KBM-7 (cell line): ENCODE measurements at places on chromosomes 7 and 10.

DNA sequence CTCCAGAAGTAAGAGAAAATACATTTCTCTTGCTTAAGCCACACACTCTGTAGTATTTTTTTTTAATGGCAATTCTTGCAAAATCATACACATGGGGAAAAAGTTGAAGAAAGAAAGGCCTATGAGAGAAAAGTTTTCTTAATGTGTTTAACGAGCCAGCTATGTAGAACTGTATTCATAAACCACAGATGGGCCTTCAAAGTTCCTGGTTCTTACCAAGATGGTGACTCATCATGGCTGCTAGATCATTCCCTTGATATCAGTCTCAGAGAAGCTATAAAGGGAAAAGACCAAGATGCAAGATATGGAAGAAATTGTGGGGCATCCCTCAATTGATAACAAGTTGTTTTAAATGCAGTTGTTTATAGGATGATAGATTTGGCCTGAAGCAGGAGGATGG lies 992.7 kb upstream of the MBL2 start:
- no peak for DNase-seq

DNA sequence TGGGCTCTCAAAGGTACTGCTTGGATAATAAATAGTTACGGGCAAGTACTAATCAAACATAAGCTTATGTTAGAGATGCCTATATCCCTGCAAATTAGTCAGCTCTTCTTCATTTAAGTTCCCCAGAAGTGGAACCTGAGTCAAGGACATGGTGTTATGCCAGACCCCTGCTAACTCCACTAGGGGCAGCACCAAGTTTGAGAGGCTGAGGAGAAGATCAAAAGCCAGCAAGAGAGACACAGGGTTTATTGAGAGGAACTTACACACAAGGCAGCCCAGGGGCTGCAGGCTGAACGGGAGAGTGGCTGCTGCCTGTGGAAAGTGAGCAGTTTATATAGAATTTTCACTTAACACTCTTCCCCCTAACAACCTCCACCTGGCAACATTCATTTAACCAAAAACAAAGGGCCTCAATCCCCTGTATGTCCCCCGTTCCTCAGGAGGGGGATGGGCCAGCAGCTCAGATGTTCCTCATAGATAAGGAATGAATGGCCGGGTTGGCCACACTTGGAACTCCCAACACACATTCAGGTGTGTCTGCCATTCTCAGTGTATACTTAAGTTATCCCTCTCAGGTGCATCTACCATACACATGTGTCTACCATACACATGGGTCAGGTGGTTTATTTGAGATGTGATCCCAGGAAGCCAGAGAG lies 62.6 kb upstream of the GHITM start:
- peak; percentile 28 for DNase-seq

GRCh38 chr10:115857856-115858255 lies 415.1 kb downstream of the GFRA1 start:
- no peak for DNase-seq

- no peak for DNase-seq
Measured at GRCh38 chr7:92809397-92809759, 27.0 kb downstream of the CDK6 start.

GRCh38 chr7:44761207-44762161 lies 12.8 kb downstream of the ZMIZ2 start:
- no peak for DNase-seq

GRCh38 chr7:10315881-10316280 lies 657.8 kb upstream of the PHF14 start:
- no peak for DNase-seq

- DNase-seq, result no peak
Measured at GRCh38 chr10:105965141-105965540, 1199.4 kb downstream of the SORCS1 start.

DNA sequence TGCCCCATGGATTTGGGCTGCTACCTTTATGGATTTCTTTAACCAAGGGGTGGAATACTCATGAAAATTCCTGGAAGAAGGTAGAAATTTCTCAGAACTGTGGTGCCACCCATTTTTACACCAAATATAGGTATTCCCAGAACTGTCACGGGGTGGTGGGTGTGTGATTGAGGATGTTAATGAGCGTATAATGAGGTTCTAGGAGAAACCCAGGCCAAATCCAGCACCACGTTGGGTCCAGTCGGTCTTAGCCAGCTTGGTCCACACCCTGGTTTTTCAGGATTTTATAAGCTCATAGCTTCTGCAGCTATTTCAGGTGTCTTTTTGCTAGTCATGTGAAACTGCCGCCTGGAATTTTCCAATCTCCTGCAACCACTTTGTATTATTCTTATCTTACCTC lies 83.3 kb downstream of the HECW1 start:
- DNase-seq, result no peak

DNA sequence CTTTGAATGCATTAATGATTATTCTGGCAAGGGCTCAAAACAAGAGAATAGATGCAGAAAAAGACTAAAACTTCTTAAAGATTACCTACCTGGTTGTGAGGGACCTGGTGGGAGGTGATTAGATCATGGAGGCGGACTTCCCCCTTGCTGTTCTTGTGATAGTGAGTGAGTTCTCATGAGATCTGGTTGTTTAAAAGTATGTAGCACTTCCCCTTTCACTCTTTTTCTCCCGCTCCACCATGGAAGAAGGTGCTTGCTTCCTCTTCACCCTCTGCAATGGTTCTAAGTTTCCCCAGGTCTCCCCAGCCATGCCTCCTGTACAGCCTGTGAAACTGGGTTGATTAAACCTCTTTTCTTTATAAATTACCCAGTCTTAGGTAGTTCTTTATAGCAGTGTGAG lies 226.6 kb downstream of the ARHGAP12 start:
- DNase-seq, result peak; percentile 82

- no peak for DNase-seq
Measured at GRCh38 chr10:21060626-21061025, 163.5 kb upstream of the NEBL start.

DNA sequence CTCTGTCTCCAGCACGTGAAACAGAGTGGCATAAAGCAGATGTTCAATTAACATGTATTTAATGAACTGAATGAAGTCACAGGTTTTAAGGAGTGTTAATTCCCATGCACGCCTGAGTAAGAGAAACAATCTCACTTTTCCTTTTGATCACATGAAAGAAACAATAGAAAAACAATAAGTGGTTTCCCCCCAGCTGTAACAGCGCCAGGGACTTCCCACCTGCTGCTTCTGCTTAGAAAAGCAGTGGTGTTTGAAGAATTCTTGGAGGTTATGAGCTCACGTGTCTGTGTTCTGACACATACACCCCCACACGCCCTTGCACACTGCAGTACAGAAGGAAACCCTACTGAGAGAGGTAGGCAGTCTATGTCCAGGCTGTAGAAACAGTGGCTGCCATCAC lies 51.3 kb upstream of the FRMD4A start:
- no peak for DNase-seq

- DNase-seq, result no peak
Measured at GRCh38 chr7:16419859-16420258, 1.5 kb downstream of the CRPPA start.

GRCh38 chr7:99476107-99476506 lies 3.4 kb downstream of the ZNF789 start:
- no peak for DNase-seq

DNA sequence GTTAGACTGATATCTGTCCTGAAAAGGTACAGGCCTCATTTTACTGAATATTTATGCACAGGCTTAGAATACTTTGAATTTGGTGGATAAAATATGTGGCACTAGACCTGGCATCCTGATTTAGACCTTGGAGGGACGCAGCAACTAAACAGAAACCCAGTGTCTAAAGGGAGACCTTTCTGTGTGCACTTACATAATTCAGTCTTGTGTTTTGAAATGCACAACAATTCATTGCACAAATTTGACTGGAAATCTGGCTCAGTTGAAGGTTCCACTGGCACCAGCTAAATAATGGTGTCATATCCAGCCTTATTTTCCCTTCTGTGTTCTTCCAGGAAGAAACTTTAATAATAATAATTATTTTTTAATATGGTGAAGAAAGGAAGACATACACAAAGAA lies 142.1 kb downstream of the SND1 start:
- DNase-seq, result no peak

DNA sequence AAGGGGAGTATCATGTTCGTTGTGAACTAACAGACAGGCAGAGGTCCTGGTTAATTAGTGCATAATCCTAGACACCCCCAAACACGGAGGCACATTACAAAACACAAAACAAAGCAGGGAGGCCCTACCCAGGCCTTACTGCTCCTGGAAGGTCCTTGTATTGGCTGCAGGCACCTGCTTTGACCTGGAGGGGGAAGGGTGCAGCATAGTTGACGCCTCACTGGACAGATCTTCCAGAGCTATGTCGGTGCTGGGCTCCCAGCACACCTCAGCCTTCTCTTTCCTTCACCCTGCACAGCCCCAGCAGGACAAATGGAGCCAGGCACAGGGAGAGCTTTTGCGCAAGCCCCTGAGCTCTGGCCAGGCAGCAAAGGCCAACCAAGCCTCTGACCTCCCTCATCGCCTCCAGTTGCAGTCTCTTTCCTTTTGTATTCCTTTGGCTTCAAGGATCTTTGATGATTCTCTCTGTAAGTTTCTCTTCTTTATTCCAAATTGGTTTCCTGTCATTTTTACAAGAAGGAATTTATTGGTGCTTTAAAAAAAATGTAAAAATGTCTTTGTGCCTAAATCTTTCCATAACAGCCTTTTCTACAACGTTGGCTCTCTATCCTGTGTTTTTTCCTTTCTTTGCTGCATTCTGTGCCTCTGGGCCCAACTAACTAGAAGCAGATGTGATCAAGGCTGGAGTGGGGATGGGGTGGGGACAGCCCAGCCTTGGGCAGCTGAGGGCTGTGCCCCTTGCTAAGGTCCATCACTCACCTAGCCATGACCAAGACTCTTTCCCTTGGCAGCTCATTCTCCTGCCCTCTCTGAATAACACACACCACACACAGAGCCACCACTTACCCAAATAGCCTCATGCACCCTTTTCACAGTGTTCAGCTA lies 317.1 kb upstream of the NPVF start:
- no peak for DNase-seq

DNA sequence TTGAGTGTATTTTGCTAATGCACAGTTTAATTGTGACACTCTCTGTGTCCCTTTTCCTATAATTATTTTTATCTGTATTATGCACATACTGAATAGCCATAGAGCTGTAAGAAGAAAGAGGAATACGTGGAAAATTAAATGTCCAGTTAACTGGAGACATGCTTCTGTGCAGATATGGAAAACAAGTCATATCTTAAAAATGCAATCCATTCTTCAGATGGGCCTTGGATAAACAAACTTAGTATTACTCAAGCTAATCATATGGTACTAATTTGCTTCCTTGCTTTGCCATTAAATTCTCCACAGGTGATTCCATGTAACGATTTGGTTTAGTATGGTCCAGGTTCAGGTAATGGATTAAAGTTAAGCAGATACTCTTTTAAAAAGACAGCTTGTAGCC lies 201.2 kb upstream of the CELF2 start:
- no peak for DNase-seq

DNA sequence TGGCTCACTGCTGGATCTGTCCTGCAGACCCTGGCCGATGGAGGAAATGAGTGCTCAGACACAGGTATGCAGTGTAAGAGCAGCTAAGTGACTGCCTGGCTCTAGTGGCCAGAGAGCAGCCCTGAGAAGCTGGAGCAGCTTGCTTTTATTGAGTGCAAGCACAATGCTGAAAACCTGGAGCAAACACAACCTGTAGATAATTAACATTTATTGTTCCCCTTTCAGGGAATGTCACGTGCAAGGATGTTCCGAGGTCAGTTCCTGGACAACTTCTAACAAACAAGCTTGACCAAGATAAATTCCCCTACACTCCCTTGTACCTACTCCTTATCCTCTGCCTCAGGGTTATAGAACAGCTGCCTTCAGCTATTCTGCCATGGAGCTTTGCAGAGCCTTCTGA lies 31.3 kb downstream of the DDC start:
- no peak for DNase-seq

- no peak for DNase-seq
Measured at GRCh38 chr7:143905509-143905908, 3.5 kb upstream of the TCAF1 start.

- no peak for DNase-seq
Measured at GRCh38 chr10:44198780-44199097, 186.2 kb downstream of the CXCL12 start.

GRCh38 chr10:6537770-6538169 lies 42.3 kb downstream of the PRKCQ start:
- peak; percentile 83 for DNase-seq

- no peak for DNase-seq
Measured at GRCh38 chr7:78576236-78576635, 777.7 kb downstream of the PHTF2 start.

DNA sequence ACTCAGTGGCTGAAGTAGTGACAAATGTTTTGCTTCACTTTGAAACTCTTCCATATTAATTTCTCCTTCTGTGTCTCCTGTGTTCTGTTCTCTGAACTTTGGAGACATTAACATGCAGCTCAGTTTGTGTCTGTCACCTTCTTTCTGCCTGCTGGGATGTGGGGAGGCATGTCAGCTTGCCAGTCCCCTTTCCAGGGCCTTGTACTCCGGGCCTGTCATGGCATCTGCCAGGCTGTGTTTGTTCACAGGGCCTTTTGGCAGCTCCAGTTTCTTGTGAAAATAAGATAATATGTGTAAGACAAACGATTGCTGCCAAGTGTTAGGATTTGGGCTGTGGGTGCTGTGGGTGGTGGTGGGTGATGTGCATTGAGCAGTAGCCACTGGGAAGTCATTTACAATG lies 76.1 kb upstream of the ELMO1 start:
- no peak for DNase-seq

DNA sequence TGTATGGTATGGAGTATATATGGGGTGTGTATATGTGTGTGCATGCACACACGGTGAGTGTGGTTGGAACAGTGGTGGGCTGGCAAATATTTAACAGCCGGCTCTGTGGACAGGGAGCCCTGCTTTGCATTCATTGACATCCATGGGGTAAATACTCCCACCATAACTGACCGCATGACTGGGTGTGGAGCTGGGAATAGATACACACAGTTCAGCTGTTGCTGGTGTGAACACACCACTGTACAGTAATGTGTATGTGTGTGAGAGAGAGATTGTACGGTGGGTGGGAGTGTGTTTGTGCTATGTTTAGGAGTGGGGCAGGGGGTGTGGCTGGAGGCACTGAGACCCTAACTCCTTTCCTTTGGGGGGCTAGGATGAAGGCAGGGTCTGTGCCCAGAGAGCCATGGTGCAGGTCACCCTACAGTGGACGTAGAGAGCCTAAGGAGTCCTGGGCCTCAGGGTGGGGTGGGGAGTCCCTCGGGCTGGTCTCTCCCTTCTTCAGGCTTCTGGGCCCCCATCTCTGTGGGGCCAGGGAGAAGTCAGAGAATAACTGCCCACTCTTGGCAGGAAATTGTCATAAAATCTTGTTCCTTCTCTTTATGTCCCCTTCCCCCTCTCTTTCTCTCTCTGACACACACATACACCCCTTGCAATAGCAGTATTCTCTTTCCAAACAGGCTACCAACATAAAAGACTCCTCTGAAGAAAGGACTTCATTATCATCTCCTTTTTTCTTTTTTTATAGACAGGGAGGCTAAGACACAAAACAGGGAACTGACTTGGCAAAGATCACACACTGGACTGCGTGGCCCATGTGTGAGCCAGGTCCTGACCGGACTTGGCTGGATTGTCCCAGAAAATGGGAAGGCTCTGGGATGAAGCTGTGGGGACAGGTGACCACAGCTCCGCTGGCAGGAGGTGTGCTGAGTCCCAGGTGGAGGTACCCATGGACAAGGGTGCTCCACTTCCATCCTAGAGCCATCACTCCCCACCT lies 3.2 kb downstream of the SFRP5 start:
- DNase-seq, result no peak
